ENCODE measurements at places on chromosomes 12 and 14.

- DNase-seq: peak; percentile 50
Measured at GRCh38 chr12:10235761-10236631, 23.3 kb downstream of the GABARAPL1 start.

DNA sequence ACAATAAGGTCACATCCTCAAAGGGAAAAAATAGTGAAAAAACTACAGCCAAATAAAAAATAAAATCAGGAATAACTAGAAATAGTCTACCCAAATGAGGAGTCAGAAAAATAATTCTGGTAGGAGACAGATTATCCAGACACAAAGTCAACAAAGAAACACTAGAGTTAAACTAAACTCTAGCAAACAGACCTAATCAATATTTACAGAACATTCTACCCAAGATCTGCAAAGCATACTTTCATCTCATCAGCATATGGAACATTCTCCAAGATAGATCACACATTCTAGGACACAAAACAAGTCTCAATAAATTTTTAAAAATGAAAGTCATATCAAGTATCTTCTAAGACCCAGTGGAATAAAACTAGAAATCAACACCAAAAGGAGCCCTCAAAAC, 20.4 kb upstream of the TSPAN8 start:
- DNase-seq: no peak

DNA sequence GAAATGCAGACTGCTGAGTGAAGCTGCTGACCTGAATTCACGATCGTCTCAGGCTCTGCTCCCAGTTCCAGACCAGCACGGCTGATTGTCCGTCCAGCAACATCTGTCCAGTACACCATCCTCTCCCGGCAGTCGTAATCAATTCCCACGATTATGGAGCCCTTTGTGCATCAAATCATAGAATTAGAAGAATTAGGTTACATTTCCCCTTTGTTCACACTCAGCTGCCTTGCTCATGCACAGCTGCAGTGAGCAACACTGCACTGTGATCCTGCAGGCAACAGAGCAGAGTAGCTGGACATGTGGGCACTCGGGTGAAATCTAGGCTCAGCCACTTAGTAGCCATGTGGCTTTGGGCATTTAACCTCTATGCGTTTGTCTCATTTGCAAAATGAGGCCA, 22.2 kb downstream of the RTRAF start:
- no peak for DNase-seq

GRCh38 chr12:12786351-12786705, 869 bp downstream of the APOLD1 start:
- DNase-seq: no peak

- DNase-seq: peak; percentile 11
Measured at GRCh38 chr12:65685514-65685913, 138.8 kb upstream of the HMGA2 start.

GRCh38 chr14:69539631-69540410, 34.9 kb downstream of the CCDC177 start:
- no peak for DNase-seq

DNA sequence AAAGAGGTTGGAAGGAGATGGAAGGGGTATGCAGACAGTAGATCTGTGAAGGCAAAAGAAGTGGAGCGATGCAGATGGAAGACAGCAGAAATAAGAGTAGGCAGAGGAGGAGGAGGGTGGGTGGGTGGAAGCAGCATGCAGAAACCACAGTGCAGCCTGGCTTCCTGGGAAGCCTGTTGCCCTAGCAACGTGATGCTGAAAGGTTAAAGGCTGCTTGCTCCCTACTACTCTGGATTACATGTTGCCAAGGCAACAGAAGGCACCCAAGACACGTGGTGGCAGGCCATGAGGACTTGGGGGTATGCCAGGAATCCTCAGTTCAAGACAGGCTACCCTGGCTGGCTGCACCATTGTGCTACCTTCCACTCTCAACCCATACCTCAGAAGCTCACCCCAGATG, 129.6 kb downstream of the GRIN2B start:
- DNase-seq: no peak

DNA sequence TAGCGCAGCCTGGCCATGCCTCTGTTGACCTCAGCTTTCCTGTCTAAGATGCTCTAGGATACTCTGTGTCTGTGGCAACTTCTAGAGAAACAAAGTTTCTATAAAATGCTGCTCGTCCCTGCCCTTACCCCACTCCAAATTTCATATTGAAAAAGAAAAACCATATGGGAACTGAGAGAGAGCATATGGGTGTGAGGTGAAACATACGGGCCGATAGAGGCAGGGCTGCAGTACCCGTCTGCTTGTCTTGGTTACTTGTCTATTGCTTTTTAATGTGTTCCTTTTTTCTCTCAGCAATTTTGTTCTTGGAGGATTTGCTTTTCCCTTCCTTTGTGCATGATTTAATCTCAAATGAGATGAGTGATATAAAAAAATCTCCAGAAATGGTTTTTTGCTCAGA, 113.0 kb downstream of the SRGAP1 start:
- DNase-seq: no peak

DNA sequence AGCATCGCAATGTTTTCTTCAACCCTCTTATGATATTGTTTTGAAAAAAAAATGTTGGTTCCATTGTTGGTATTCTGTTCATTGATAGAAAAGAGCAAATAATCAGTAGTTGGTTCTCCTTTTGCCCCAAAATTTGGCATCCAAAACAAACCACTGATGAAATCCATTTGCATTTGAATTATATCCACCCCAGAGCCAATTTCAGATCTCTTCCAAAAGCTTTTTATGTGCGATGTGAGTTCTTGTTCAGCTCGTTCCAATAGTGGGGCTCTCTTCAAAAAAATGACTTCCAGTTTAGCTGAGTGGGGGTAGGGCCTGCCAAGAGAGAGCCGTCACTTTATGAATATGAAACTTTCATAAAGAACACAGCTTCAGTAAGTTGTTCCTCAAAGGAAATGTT, 130.7 kb downstream of the DIO2 start:
- no peak for DNase-seq

- DNase-seq: no peak
Measured at GRCh38 chr12:12804432-12804886, 8.7 kb upstream of the DDX47 start.

DNA sequence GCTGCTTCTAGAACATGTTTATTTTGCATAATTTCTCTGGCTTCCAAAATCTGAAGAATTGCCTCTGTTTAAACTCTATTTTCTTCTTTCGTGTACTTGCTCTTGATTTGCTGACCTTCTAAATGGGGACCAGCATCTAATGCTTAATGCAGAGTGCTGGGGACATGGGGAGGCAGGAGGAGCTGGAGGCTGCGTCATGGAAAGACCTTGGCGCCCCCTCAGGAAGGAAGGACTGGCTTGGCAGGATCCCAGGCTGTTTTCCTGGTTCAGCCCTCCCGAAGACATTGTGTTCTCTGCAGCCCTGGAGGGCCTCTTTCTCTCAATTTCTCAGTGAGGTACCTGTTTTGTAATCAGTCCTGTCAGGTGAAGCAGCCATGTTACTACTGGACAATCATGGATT, 5.5 kb downstream of the PRKCH start:
- no peak for DNase-seq

DNA sequence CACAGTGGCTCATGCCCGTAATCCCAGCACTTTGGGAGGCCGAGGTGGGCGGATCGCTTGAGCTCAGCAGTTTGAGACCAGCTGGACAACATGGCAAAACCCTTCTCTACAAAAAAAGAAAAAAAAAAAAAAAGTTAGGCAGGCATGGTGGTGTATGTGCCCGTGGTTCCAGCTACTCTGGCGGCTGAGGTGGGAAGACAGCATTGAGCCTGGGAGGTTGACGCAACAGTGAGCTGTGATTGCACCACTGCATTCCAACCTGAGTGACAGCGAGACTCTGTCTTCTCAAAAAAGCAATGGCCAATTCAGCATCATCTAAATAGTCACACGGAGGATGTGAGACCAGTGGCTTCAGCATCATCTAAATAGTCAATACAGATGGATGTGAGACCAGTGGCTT, 10.4 kb upstream of the SAMD4A start:
- DNase-seq: no peak

DNA sequence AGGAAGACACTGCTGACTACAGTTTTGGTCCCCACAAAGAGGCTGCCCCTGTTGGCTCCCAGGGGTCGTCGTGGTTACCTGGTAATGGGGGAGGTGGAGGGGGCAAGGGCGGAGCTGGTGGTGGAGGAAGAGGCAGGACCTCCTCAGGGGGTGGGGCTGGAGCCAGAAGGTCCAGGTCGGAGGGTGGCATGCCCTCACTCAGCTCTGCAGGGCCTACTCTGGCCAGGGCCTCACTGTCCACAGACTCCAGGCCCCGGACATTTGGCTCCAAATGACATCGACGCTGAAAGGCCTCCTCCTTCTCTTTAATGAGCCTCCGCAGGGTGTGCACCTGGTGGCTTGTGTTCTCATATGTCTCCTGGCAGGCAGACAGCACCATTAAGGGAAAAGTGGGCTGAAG, 28.5 kb downstream of the PRPF40B start:
- DNase-seq: no peak

GRCh38 chr14:105107351-105107750, 42.1 kb upstream of the GPR132 start:
- no peak for DNase-seq

DNA sequence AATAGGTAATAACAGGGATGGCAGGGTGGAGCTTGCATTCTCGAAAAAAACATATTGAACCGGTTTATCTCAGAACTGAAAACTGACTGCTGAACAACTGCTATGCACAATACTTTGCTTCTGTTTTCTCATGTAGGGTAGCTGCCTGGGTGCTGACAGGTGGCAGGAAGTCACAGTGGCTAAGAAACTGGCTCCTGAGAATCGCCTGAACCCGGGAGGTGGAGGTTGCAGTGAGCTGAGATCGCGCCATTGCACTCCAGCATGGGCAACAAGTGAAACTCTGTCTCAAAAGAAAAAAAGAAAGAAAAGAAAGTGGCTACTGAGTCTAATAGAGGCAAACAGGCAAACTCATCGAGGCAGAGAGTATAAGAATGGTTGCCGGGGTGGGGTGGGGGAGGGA, 113.1 kb downstream of the CCDC60 start:
- no peak for DNase-seq

DNA sequence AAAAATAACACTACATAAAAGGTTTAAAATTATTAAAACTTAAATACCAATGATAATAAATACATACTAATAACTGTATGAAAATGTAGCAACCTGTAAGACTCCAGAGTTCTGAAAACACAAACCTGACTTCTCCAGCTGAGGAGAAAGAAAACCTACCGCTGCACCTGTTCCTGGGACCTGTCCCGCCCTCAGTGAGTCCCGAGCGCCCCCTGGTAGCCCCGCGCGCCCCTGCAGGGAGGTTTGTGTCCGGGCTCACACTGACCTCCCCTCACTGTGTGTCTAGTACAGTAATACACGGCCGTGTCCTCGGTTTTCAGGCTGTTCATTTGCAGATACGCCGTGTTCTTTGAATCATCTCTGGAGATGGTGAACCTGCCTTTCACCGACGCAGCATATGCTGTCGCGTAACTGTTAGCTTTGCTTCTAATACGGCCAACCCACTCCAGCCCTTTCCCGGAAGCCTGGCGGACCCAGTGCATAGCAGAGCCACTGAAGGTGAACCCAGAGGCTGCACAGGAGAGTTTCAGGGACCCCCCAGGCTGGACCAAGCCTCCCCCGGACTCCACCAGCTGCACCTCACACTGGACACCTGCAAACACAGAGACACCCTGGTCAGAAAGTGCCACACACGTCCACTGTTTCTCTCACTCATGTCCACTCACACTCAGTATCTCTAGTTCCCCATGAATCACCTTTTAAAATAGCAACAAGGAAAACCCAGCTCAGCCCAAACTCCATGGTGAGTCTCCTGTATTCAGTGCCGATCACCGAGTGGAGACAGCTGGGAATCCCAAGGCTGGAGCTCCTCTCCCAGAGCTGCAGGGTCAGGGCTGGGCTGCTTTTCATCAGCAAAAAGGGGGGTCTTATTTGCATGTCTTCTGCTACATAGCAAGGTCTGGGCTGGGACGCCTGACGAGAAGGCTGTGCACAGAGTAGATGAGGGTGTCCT, 1276.3 kb downstream of the TMEM121 start:
- DNase-seq: no peak

GRCh38 chr12:98669751-98670150, 24.7 kb downstream of the APAF1 start:
- no peak for DNase-seq

GRCh38 chr12:93536766-93537488, 35.5 kb upstream of the SOCS2 start:
- DNase-seq: no peak

- no peak for DNase-seq
Measured at GRCh38 chr12:5447320-5447719, 15.4 kb downstream of the NTF3 start.

DNA sequence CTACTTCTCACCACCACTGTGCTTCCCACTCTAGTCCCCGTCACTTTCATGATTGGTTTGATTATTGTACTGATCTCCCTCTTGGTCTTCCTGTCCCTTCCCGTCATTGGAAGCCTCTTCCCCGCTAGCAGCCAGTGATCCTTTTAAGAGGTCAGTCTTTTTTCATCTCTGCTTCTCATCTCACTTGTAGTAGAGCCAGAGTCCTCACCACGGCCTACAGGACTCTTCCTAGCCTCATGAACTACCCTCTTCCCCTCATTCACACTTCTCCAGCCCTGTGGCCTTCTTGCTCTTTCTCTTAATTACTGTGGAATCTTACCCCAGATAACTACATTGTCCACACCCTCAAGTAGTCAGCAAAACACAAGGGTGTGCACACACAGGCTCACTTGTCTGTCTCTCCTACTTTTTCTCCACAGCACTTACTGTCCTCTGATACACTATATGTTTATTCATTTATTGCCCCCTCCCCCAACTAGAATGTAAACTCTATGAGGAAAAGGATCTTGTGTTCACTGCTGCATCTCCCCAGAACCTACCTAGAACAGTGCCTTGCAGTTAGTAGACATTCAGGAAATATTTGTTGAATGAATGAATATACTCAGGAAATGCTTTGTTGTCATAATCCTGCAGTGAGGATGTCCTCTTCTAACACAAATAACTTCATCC, 66.3 kb downstream of the CKB start:
- no peak for DNase-seq

DNA sequence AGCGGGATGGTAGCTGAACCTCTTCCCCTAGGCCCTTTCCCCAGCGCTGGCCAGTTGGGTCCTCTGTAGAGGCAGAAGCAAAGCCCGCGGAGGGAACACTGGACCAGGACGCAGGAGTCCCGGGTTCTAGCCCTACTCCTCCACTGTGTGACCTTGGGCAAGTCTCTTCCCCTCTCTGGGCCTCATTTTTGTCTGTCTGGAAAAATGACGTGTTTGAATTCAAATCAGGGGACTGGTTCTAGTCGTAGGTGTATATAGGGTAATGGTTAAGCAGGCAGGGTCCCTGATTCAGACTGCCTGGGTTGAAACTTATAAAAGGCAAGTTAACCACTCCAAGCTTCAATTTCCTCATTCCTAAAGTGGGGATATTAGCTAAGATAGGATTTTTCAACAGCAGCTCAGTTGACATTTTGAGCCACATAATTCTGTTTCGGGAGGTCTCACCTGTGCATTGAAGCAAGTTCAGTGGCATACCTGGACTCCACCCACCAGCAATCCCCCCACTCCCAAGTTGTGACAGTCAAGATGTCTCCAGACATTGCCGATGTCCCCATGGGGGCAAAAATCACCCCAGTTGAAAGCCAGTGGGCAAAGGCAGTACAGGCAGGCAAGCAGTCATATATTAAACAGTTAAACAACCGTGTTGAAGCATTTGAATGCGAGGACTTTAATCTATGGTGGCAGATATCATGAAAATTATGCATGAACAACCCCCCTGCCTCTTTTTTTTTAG, 899 bp downstream of the TPCN1 start:
- DNase-seq: no peak

- no peak for DNase-seq
Measured at GRCh38 chr12:18285161-18285560, 23.8 kb downstream of the PIK3C2G start.

GRCh38 chr14:37116933-37117849, 55.2 kb downstream of the SLC25A21 start:
- DNase-seq: no peak
